Stimulated activated CD8-positive, alpha-beta memory T cell treated with anti-CD3 and anti-CD28 coated beads, Interleukin-4, amount 100 ng/mL, for 24 hours (primary cell): ENCODE measurements at places on chromosomes 1 and 21.

GRCh38 chr1:206685334-206685768 is 646 bp downstream of the MAPKAPK2 start:
- peak; percentile 27 for DNase-seq

DNA sequence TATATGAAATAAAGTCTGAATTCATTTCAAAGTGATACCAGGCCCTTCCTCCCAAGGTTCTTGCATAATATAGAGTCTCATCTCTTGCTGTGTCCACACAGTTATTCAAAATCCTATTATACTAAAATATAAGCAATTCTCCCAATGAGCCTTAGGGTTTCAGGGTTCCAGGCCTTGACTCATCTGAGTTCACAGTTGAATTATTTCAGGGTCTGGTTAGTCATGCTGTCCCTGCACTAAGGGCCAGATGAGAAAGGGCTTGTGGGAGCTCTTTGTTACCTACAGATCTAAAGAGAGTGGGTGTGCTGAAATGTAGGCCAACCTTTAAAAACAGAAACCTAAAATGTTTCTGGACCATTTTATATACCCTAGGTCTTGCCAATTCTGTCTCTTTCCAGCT is 337.5 kb upstream of the LRRC7 start:
- DNase-seq, result no peak

- DNase-seq, result no peak
These were observed 5.2 kb upstream of the PKNOX1 start for GRCh38 chr21:42969193-42969600.

GRCh38 chr1:164725401-164725800 is 166.4 kb downstream of the PBX1 start:
- DNase-seq, result no peak

DNA sequence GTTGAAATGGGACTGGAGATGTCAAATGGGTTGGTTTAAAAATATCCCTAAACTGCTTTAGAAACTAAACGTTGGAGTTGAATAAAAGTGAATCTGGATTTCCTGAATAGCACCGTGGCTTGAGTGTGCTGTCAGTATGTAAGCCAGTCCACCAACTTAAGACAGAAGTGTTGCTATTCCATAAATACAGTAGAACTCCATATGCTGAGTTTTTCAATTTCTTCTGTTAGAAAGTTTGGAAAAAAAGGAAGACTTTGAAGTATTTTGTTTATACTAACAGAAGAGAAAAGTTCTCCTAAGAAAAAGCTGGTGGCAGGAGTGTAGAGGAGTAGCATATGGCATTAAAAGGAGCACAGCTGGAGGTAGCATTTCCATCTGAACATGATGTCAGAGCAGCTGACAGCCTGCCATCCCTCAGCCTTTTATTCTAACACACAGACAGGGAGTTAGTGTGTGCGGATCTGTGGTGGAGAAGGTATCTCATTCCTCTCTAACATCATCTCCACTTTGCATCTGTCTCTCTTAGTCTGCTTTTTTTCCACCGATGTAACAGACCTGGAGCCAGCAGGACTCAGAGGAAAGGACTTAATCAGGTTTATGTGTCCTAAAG is at the start of gene ZBTB18:
Gene ZBTB18, plus strand, starts transcription at position 449 of the 610 bp plus-strand sequence. Its CDS starts 149 bp downstream, at position 598.
- no peak for DNase-seq

- no peak for DNase-seq
These were observed 39.9 kb downstream of the SIPA1L2 start for GRCh38 chr1:232589812-232590743.

GRCh38 chr1:212606395-212607205 is 2.0 kb upstream of the ATF3 start:
- DNase-seq, result no peak

DNA sequence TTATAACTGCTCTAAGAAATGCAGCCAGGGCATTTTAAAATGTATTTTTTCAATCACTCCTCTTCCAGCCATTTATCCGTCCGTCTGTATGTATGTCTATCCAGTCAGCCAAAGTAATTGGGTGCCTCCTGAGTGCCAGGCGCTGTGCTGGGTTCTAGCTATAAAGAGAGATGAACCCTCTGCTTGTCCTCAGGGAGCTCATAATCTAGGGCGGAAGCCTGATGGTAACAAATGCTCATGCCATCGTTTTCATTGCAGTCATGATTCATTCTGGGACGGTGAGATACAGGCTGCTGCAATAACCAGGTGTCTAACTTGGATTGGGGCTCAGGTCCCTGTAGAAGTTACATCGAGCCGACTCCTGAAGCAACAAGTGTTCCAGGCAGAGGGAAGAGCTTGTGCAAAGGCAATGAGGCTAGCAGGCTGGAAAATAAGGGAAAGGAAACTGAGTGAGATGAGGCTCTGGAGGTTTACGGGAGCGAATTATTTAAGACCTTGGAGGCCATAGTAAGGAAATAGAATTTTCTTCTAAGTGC is 11.6 kb downstream of the IFI6 start:
- DNase-seq, result no peak

- no peak for DNase-seq
These were observed 95.6 kb upstream of the JUN start for GRCh38 chr1:58879464-58879863.

DNA sequence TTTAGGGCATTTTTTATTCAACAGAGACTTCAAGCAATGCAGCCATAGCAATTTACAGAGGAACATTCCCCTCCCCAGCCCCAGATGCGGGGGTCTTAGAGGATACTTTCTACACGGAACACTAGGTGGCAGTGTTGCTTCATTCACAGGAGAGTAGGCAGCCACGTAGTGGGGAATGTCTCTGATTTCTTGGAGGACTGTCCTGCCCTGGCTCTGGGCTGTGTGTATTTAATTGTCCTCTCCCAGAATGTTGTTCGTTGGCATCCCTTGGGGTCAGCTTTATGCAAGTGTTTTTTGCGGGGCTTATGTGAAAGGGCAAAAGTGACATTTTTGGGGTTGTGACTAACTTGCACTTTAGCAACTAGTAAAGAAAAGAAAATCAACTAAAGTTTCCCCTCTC is 96.9 kb downstream of the PAPPA2 start:
- no peak for DNase-seq

GRCh38 chr21:34599534-34600101 is 15.3 kb downstream of the RCAN1 start:
- no peak for DNase-seq

DNA sequence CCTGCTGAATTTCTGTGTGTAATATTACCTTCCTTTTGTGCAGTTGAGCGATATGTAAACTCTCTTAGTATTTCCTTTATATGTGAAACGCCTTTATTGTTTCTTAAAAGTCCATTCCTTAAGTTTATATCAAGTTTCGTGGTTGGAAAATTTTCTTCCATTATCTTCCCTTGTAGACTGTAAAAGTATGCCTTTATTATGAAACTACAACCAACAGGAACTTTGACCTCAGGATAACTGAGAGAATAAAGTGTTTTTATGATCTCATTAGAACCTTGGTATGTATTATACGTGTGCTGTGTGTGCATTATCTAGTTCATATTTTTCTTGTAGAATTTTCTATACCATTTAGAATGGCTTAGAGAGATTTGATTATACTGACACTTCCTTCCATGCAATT is 3.1 kb upstream of the CDC14A start:
- DNase-seq, result no peak

DNA sequence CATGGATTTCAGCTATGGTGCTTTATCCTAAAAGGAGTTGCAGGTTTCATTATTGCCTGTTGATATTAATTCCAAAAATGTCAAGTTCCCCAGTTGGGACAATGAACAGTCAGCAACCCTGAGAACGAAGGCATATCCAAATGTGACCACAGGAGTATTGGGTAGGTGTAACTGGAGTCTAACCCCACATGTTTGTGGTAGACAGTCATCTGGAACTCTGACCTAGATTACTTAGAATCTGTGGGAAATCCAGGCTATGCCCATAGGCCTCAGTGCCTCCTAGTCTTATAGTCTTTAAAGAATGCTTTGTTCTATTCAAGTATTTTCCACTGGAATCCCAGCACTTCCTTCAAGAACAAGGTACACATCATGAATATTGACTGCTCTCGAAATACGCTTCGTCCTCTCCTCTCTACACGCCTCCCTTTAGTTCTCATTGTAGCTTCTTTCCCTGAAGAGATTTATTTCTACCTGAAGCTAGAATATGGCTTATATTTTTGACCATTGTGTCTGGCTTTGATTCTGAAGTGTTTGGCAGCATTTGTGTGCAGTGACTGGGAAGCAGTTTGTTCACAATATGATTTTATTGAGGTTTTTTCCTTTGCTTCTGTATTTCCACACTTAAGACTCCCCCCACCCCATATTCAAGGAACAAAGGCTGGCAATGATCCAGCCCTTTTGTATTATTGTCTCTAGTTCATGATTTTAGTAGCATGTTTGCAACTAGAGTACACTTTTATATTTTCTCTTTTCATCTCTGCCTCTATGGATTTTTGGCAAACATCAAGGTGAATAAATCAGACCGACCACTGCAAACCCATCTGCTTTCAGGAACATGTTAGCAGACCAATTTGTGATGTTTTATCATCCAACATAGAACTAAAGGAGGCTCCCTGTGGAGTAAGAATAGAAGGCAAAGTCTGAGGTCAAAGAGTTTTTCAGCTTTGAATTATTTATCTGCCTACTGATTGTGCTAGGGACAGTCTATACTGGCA is 178.6 kb downstream of the GPR52 start:
- no peak for DNase-seq

GRCh38 chr1:230286890-230287269 is 139.3 kb downstream of the PGBD5 start:
- no peak for DNase-seq

- no peak for DNase-seq
These were observed 153.4 kb upstream of the CAMK1G start for GRCh38 chr1:209430107-209430506.

- DNase-seq, result no peak
These were observed 9.9 kb upstream of the LRRC39 start for GRCh38 chr1:100187912-100188311.

DNA sequence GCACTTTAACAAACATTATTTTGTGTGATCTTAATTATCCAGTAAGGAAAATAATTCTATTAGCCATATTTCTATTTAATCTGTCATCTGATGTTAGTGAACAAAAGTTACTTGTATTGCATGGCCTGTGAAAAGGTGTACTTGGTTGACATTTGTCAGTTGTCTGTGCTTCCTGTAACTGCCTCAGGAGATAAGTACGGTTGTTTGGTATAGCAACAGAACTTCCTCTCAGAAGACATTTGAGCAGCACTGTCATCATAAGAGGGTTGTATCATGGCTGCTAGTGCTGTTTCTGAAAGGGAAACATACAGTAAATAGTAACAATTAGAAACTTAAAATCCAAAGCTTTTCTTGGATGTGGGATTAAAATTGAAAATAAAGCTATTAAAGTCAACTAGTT is 3.4 kb downstream of the BLZF1 start:
- no peak for DNase-seq

GRCh38 chr1:30847358-30847972 is 61.1 kb downstream of the SDC3 start:
- DNase-seq, result no peak

DNA sequence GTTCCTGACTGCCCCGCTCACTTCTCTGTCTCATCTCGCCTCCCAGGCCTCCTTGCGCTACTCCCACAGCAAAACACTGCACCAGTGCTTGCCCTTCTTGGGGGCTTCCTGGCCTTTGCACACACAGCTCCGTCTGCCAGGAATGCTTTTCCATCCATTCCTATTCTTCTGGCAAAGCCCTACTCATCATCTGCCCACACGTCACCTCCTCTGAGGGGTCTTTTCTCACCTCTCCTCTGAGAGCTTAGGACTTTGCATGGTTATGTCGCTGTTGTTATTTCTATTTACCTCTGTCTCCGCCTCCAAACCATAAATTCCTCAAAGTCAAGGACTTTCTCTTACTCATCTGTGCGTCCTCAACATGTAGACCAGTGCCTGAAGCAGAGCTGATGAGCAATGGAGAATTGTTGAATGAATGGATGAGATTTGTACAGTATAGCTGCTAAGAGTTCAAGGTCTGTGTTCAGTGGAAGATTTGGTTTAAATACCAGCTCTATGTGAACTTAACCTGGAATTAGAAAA is 26.4 kb upstream of the BTG2 start:
- no peak for DNase-seq

DNA sequence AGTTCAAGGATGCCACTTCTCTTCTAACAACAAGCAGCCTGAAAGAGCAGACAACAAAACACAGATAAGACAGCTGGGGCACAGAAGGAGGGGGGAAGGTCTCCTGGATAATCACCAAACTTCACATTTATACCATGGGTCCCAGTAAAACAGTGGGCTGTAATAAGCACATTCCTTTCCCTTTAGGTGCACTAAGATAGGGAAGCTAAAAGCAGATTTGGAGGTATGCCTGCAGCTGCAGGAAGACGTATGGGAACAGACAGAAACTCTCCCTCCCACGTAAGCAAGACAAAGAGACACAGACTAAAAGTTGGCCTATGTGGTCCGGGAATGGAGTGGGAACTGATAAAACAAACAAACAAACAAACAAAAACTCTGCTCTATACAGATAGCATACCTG is 612.1 kb downstream of the MRPL39 start:
- DNase-seq, result no peak

DNA sequence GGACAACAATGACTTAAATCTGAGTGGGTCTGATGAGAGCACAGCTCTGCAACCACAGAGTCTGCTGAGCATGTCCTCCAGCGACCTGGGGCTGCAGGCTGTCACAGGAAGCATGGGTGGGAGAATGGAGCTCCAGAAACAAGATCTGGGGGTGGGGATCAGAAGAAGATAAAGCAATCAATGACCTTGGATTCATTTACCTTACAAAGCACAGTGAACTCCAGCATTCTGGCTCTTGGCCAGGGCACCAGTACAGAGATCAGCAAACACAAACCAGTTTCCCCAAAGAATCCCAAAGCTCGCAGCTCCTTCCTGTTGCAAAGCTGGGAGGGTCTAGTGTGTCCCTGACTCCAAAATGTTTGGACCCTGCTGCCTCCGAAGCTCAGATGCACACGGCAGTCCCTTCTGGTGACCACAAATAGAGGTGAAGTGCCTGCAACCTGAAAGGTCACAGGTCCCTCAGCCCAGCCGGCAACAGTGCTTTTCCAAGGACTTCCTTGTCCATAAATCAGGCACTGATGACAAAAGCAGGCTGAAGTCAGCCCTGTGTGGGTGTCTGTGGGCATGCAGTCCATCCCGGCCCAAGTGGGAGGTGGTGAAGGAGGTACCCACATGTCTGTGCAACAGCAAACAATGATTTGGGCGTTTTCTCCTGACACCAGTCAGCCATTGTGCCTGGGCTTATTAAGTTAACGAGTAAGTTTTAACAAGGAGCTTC is 76.1 kb downstream of the SH3BGR start:
- no peak for DNase-seq
